ENCODE measurements at places on chromosomes 6 and 20.

DNA sequence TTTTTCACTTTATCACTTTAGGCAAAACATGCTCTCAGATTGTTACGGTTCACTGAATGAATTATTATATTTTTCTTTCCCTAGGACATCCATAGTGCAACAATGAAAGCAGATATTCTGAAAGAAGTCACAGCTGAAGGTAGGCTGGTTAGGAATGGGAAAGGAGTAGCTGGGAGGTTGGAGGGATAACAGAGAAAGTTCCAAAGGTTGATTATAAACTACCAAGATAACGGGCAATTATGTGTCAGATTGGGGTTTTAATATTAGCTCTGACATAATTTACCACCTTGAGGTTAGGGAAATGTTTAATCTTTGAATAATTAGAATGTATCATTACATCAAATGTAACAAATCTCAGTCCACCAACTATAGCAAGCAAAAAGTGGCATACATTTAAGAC lies 96.5 kb downstream of the HTR1B start:
- DNase-seq = no peak

GRCh38 chr6:111818539-111819226 lies 54.6 kb downstream of the FYN start:
- peak; percentile 90 for DNase-seq

DNA sequence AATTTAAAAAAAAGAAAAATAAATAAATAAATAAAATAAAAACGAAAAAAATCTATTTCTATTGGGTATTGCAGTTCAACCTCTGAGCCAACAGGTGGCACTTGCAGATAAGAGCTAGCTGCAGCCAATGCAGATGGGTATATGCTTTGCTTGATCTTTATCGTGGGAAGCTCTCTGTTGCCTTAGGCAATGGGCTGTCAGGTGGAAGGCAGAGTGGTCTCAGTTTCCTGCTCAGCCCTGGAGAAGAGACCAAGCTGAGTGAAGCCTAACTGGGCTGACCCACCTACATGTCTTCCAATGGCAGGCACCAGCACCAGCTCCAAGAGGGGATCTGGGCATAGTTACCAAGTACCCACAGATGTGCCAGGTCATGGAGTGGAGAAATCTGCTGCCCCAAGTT lies 95.0 kb downstream of the AK9 start:
- DNase-seq = peak; percentile 66

DNA sequence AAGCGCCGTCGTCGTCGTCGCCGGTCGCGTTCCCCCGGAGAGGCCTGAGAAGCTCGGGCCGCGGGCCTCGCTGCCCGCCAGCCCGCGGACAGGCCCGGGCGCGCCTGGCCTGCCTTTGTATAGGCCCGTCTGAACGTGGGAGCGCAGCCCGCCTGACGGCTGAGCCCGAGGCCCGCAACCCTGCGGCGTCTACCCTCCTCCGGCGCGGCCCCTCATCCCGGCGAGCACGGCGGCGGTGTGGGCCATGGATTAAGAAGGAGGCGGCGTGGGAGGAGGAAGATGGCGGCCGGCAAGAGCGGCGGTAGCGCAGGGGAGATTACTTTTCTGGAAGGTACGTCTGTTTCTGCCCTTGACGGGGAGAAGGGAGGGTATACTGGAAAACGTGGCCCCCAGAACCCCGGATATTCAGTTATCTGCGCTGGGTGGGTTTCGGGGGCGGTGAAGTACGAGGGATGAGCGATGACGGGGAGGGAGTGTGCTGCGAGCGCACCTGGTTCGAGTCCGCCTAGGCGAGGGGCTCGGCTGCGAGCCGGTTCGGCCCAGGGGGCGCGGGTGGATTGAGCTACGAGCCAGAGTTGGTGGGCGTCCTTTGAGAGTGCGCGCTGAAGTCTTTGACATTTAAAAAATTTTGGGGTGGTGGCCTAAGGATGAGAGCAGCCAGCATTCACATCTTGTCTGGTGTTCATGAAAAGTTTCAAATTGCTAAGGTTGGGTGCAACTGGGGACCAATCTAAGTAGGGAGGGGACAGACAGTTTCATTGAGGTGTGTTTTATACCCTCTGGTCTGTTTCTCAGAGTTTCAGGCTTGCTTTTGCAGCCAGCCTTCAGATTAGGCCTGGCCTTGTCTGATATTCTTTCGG lies 796 bp downstream of the SENP6 start:
- DNase-seq = peak; percentile 52

GRCh38 chr20:5918856-5919625 lies 31.3 kb downstream of the TRMT6 start:
- DNase-seq = peak; percentile 79

DNA sequence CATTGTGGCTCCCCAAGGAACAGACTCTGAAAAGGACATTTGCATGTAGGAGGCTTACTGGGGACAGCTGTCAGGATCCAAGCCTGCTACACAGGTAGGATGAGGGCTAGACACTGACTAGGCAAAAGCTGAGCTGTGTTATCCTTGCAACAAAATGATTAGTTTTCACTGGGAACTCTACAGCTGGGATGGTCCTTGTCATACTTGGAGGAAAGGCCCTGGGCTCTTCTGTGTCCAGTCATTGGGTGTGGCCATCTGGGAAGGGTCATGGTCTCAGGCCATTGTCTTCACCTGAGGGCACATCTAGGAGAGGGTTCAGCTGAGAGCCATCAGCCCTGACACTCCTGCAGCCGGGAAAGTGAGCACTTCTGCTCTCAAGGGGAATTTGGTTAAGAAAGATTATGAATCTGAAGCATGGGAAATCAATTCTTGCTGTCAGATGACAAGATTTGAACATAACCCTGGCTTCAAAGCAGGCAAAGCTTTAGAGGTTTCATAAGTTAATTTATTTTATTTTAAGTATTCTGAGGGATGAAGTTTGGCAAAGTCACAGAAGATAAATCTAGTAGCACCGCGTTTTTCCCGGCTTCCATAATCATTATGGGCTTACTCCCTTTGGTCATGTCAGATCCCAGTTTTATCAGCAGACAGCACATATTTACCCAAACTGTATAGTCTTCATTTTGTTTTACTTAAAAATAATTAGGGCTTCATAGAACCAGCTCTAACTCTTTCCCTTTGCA lies 78.4 kb upstream of the SLC22A23 start:
- no peak for DNase-seq

GRCh38 chr6:116363759-116364158 lies 7.0 kb upstream of the DSE start:
- peak; percentile 49 for DNase-seq

DNA sequence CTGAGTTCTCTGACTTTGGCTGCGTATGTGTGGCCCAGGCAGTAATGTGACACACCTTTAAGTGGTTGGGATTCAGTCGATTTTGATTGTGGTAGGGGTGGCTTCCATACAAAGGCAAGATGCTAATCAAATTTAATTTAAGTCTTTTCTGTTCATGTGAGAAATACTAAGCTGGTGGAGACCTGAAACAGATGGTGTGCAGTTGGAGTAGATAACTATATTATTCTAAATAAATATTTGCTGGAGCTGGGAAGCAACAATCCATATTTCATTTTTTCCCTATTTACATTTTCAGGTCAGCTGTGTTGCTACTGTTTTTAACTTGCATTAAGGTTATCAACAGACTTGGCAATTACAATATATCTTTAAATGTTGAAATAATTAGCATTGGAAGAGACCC lies 67.4 kb upstream of the C20orf144 start:
- DNase-seq = no peak

- no peak for DNase-seq
Measured at GRCh38 chr6:136525586-136526195, 24.5 kb downstream of the MAP7 start.

- DNase-seq = no peak
Measured at GRCh38 chr20:9629831-9630230, 115.4 kb downstream of the LAMP5 start.

DNA sequence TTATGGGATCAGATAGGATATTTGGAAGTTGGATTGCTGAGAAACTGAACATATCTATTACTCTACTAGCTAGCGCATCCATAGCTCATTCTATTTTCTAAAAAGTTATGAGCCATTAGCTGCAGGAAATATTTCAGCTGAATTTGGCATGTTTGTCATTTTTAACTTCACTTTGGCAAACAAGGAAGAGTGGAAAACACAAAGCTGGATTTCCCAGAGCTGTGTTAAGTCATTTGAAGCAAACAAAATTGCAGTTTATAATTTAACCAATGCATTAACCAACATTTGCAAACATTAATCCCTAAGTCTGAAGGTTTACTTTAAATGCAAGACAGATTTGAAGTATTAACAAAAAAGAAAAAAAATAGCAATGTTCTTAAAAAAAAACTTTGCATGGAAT lies 1.2 kb downstream of the ALDH8A1 start:
- no peak for DNase-seq

- peak; percentile 93 for DNase-seq
Measured at GRCh38 chr20:38173237-38174156, 8.4 kb upstream of the TGM2 start.

GRCh38 chr6:63705707-63706106 lies 70.1 kb downstream of the PHF3 start:
- no peak for DNase-seq

- DNase-seq = no peak
Measured at GRCh38 chr20:50189681-50190250, 864 bp upstream of the CEBPB start.

DNA sequence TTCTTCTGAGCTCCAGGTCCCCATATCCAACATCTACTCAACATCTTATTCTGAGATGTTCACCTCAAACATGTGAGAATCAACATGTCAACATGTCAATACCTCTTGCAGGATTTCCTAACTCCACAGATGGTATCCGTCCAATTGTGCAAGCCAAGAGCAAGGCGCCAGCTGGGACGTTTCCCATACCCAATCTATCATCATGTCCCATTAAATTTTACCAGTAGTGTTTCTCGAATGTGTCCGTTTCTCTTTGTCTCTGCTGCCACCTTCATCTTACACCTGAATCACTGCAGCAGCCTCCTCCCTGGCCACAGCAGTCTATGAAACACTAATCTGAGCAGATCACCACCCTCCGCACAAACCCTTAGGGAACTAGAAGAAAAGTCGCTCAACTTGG lies 78.0 kb upstream of the RPS6KA2 start:
- no peak for DNase-seq

DNA sequence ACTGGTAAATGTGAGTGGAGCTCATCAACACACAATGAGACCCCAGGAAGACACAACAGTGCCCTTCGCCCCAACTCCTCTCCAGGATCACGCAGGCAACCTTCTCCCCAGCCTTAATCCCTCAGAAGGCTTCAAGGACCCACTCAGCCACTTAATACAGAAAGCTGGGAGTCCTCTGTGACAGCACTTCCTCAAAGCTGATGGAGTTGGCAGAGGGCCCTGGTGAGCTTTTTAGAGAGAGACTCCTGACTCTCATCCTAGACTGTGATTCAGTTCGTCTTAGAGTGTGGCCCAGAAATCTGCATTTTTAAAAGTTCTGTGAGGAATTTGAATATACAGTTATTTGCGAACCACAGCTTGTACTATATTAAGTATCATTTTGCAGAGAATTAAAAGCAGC lies 187.7 kb downstream of the UST start:
- DNase-seq = peak; percentile 28

- no peak for DNase-seq
Measured at GRCh38 chr20:24583169-24583792, 113.9 kb downstream of the SYNDIG1 start.

- no peak for DNase-seq
Measured at GRCh38 chr6:20427856-20428255, 26.2 kb downstream of the E2F3 start.

DNA sequence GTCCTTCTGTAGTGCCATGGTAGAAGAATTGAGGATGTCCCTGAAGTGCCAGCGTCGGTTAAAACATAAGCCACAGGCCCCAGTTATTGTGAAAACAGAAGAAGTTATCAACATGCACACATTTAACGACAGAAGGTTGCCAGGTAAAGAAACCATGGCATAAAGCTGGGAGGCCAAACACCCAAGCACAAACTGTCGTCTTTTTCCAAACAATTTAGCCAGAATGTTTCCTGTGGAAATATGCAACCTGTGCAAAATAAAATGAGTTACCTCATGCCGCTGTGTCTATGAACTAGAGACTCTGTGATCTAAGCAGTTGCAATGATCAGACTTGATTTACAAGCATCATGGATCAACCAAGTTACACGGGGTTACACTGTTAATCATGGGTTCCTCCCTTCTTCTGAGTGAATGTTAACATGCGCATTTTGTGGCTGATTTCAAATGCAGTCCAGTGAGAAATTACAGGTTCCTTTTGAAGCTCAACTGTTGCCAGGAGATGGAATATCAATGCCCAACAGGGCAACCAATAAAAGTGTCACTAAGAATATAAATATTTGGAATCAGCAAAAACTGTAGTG lies 674.9 kb downstream of the GRIK2 start:
- no peak for DNase-seq

GRCh38 chr6:123838505-123839234 lies 35.0 kb downstream of the NKAIN2 start:
- DNase-seq = no peak

GRCh38 chr20:57879437-57879778 lies 169.6 kb upstream of the PMEPA1 start:
- no peak for DNase-seq

DNA sequence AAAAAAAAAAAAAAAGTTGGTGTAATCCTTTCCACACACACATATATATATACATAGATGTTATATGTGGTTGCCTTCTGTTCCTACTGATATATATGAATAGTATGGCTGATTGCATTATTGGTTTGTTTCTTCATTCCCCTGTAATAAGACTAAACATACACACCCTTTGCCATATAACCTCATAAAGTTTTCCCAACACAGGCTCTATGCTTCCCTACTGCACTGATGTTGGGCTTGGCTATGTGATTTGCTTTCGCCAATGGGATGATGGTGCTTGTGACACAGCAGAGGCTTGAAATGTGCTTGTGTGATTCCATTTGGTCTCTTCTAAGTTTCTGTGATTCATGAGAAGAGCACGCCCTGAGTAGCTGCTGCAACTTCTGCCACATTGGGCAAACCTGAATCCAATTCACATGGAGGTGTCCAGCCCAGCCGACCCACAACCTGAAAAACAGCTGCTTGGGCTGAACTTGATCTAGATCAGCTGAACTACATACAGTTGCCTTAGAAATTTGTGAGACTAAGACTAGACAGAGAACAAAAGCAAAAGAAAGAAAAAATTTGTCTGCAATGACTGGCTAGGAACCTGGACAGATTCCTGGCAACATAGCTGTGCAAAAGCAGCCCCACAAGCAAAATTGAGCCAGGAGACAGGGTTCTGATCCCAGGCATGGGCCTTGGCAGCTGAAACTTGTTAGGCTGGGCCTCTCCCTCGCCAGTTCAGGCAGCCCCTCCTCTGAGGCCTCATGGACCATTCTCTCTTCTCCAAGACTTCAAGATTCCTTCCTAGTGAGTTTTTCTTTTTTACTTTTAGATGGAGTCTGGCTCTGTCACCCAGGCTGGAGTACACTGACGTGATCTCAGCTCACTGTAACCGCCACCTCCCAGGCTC lies 13.4 kb upstream of the TBC1D20 start:
- DNase-seq = no peak

- DNase-seq = no peak
Measured at GRCh38 chr6:24504649-24505586, 10.1 kb downstream of the ALDH5A1 start.

- peak; percentile 81 for DNase-seq
Measured at GRCh38 chr6:31203345-31203979, 33.0 kb upstream of the POU5F1 start.

DNA sequence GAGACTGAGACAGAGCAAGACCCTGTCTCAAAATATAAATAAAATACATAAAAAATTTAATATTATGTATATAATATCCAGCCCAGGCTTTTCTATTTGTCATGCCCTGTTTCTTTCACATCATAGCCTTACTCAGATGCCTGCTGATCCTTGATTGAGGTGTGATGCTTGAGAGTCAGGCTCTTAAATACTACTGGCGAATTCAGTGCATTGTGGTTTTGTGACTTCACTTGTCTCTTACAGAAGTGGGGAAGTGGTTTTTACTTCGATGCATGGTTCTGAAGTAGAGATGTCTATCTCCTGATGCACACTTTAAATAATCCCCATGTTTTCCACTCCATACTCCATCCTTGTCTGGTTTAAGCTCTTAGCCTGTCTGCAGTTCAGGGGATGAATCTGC lies 29.1 kb downstream of the ASXL1 start:
- DNase-seq = peak; percentile 56

Data from iris pigment epithelial cell (primary cell).